ENCODE measurements at places on chromosomes 2 and 18. TPM values are rescaled to one million over a fixed set of nuclear protein-coding genes. Genes with fewer than 3 reads are reported as not detected.

- peaks cover 4% of the 10 kb centered on the region for H3K4me1 ChIP-seq
- H3K36me3 ChIP-seq: peaks cover 50% of the 10 kb centered on the region
- H3K27me3 ChIP-seq: no peaks in the 10 kb centered on the region
- no peak for DNase-seq
Measured at GRCh38 chr2:117997872-117998454, 15.9 kb downstream of the CCDC93 start.

LRATD1 gene
- not detected for total RNA-seq

DNA sequence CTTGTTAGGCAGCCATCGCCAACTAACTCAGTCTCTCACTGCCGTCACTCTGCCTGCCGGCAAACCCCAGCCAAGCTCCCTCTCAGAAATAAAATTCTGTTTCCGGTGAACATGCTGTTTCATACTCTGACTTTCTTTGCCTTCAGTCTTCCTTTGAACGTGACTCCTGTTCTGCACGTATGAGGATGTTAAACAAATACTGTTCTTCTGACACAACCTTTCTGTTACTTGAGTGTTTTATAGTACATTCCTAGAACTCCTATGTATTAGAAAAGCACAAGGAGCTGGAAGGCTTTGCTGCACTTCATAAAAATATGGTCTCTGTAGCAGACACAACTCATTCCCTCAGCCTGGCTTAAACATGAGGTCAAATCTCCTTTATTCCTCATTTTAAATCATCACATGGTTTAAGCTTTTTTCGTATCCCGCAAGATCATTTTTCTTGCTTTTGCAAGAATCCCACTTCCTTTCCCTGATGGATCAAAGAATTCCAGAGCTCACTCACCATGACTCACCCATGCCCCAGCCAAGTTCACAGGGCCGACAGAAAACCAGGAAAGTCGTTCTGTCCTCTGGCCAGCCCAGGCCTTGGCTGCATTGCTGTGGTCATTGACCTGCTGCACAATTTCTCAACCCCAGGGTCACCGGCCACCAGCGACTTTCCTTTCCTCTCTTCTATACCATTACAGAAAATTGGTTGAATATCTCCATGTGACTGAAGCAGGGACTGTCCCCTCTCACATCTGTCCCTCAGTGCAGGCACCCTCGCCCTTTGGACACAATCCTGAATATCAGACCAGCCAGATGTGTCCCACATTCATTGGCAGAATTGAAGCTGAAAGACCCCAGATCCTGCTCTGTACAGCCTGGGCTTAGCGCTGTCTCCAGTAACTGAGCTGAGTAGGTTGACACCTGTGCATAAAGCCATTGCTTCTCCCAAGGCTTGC lies 183.1 kb upstream of the ARL4C start:
- no peak overlapping the region for H3K27ac ChIP-seq
- H3K4me1 ChIP-seq: peaks cover 2% of the 10 kb centered on the region
- no peaks in the 10 kb centered on the region for H3K27me3 ChIP-seq
- no peak for DNase-seq

DNA sequence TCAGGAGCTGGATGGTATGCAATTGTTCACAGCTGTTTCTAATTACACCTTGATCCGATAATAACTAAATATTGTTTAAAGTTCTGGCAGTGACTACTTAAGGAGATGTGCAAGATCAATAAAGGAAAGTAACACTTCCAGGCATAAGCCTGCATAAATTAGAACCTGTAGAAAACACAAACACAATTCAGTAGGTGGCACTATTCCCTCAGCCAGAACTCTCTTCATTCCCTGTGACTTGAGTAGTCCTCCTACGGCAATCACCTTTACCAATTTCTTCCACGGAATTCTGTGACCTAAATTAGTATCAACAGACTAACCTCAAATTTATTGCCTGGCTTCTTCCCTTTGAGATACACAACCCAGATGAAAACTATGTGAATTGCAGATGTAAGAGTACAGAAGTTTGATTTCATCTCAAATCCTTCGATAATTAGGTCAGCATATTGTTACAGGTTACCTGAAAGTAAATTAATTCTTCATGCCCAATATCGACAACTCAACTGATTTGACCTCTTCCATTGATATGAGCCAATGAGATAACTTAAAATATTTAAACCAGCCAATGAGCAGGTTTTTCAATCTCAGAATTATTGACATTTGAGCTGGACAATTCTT lies 137.8 kb downstream of the PID1 start:
- H3K4me1 ChIP-seq: no peaks in the 10 kb centered on the region
- H3K36me3 ChIP-seq: no peaks in the 10 kb centered on the region
- H3K27ac ChIP-seq: no peak overlapping the region
- H3K27me3 ChIP-seq: no peaks in the 10 kb centered on the region

PLEKHA3 gene
- total RNA-seq: 40.6 TPM

DNA sequence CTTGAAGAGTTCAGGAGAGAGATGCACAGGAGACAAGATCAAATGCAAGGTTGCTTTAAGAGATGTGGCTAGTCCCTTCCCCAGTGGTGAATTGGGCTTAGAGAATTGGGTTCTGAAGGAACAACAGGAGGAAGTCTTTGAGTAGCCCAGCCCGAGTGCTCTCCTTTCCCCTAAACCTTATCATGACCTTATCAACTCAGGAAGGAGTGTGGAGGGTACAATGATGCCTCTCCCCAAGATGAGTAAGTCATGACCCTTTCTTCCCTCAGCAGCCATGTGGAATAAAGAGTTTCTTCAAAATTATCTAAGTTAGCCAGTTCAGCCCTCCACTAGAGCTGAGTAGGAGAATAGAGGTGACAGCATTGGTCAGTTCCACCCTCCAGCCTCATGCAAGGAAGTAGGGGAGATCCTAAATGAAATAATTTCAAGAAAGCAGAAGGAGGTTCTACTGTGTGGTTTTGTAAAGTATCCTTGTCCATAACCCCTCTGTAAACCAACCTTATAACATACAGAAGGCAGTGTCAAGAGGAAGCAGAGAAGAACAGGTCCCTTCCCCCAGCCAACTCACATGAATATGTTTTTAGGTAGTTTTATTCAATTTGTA lies 88.4 kb downstream of the ARHGAP15 start:
- H3K4me1 ChIP-seq: peaks cover 42% of the 10 kb centered on the region
- no peak overlapping the region for H3K4me3 ChIP-seq
- H3K36me3 ChIP-seq: peaks cover 20% of the 10 kb centered on the region
- DNase-seq: no peak

KIAA2012 gene
- not detected for total RNA-seq

GRCh38 chr2:159090514-159091201 lies 122.2 kb downstream of the TANC1 start:
- H3K36me3 ChIP-seq: peaks cover under 1% of the 10 kb centered on the region
- H3K4me1 ChIP-seq: peaks cover 54% of the 10 kb centered on the region
- H3K4me3 ChIP-seq: peak overlapping the region; percentile 70
- DNase-seq: no peak
- H3K27me3 ChIP-seq: no peaks in the 10 kb centered on the region
- peak overlapping the region; percentile 50 for H3K27ac ChIP-seq

- H3K4me1 ChIP-seq: no peaks in the 10 kb centered on the region
- H3K27me3 ChIP-seq: no peaks in the 10 kb centered on the region
- DNase-seq: no peak
- H3K4me3 ChIP-seq: no peak overlapping the region
Measured at GRCh38 chr2:157692768-157693167, 64.1 kb upstream of the ACVR1C start.

GPR148 gene
- not detected for total RNA-seq

DNA sequence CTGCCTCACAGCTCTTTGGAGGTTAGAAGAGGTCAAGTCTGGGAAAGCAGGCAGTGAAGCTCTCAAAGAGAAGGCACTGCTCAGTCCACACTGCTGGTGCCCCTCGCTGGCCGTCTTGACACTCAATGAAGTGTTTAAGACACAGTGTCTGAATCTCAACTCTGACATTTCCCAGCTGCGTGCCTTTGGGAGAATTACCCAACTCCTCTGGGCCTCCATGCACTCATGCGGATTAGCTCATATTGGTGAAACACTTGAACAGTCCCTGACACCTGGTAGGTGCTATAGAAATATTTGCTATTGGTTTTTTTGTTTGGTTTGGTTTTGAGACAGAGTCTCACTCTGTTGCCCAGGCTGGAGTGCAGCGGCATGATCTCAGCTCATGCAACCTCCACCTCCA lies 281.0 kb downstream of the SRBD1 start:
- no peaks in the 10 kb centered on the region for H3K4me1 ChIP-seq
- DNase-seq: no peak
- H3K4me3 ChIP-seq: no peak overlapping the region
- no peaks in the 10 kb centered on the region for H3K27me3 ChIP-seq
- H3K27ac ChIP-seq: no peak overlapping the region

CHRNG gene
- not detected for total RNA-seq

DNA sequence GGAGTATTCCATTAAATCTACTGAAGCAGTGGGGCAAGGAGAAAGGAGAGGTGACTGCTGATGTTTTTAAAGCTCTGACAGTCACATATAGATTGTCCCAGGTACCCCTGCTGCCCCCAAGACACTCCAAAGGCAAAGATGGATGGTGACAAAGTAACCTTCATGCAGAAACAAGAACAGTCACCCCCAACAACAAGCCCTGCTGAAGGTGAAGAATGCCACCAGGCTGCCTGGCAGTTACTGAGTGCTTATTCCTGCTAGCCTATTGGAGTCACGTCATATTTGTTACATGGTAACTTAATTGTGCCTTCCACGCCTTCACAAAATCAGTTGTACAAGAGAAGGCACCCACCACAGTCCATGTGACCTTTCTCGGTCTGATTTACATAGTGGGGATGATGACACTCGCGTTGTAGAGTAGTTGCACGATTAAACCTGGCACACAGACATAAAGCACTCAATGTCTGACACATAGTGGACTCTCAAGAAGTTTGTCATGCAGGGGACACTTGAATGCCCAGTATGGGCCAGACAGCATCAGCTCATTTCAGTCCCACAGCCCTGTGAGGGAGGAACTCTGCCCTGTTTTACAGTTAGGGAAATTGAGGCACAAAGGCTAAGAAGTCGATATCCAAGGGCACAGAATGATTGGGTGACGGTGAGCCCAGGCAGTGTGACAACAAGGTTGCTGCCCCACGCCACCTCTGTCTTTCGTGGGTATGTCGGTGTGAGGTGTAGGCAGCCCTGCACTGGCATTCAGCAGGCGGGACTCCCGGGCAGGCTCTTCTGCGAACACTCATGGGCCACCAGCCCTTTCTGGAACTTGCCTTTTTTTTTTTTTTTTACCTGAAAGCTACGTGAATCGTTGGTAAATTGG lies 62.7 kb downstream of the ZCCHC2 start:
- H3K27ac ChIP-seq: peak overlapping the region; percentile 40
- H3K27me3 ChIP-seq: no peaks in the 10 kb centered on the region
- H3K4me1 ChIP-seq: peaks cover 33% of the 10 kb centered on the region
- no peak overlapping the region for H3K4me3 ChIP-seq

ZNF804A gene
- total RNA-seq: not detected

RMND5A gene
- 40.7 TPM for total RNA-seq

GRCh38 chr2:25688236-25688635 lies 14.9 kb upstream of the DTNB start:
- H3K4me3 ChIP-seq: no peak overlapping the region
- H3K4me1 ChIP-seq: no peaks in the 10 kb centered on the region
- no peaks in the 10 kb centered on the region for H3K36me3 ChIP-seq
- no peak for DNase-seq
- H3K27me3 ChIP-seq: no peaks in the 10 kb centered on the region

DNA sequence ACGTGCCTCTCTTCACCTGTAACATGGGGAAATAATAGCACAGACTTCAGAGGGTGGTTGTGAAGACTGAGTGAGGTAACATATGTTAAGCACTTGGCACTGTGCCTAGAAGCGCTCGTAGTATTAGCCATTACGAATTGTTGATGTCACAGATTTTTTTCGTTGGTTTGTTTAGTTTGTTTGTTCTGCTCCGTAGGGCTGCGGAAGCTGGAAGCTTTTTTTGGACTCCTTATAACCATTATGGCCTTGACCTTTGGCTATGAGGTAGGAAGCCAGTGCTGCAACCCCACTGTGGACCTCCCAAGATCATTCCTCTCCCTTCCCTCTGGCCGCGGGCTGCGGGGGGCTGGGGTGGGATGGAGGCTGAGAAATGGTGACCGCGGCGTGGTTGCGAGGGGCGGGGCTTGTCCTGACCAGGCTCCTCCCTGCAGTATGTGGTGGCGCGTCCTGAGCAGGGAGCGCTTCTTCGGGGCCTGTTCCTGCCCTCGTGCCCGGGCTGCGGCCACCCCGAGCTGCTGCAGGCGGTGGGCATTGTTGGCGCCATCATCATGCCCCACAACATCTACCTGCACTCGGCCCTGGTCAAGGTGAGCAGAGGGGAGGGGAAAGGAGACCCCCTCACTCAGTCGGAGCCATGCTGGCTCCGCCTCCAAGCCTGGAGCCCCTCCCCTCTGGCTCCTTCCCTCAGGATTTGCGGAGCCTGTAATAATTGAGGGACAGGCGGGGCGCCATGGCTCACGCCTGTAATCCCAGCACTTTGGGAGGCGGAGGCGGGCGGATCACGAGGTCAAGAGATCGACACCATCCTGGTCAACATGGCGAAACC lies 5.5 kb downstream of the SLC11A1 start:
- H3K27ac ChIP-seq: no peak overlapping the region
- peaks cover 2% of the 10 kb centered on the region for H3K27me3 ChIP-seq
- H3K36me3 ChIP-seq: no peaks in the 10 kb centered on the region
- H3K4me1 ChIP-seq: peaks cover 2% of the 10 kb centered on the region
- H3K4me3 ChIP-seq: peak overlapping the region; percentile 73

- H3K27ac ChIP-seq: no peak overlapping the region
- no peaks in the 10 kb centered on the region for H3K27me3 ChIP-seq
- no peaks in the 10 kb centered on the region for H3K4me1 ChIP-seq
- no peak for DNase-seq
- no peak overlapping the region for H3K4me3 ChIP-seq
- H3K36me3 ChIP-seq: peaks cover 87% of the 10 kb centered on the region
Measured at GRCh38 chr2:9440058-9440727, 16.7 kb downstream of the CPSF3 start.

GRCh38 chr2:124560592-124561112 lies 535.6 kb downstream of the CNTNAP5 start:
- no peaks in the 10 kb centered on the region for H3K4me1 ChIP-seq
- no peaks in the 10 kb centered on the region for H3K27me3 ChIP-seq
- no peak overlapping the region for H3K27ac ChIP-seq
- H3K36me3 ChIP-seq: no peaks in the 10 kb centered on the region

- no peaks in the 10 kb centered on the region for H3K4me1 ChIP-seq
- DNase-seq: no peak
- no peak overlapping the region for H3K27ac ChIP-seq
- H3K27me3 ChIP-seq: peaks cover 10% of the 10 kb centered on the region
- no peaks in the 10 kb centered on the region for H3K36me3 ChIP-seq
- H3K4me3 ChIP-seq: no peak overlapping the region
Measured at GRCh38 chr2:153145470-153145978, 333.0 kb downstream of the RPRM start.

GRCh38 chr18:26304511-26304910 lies 78.3 kb downstream of the TAF4B start:
- H3K36me3 ChIP-seq: no peaks in the 10 kb centered on the region
- H3K4me3 ChIP-seq: no peak overlapping the region
- H3K27ac ChIP-seq: no peak overlapping the region
- no peaks in the 10 kb centered on the region for H3K4me1 ChIP-seq
- H3K27me3 ChIP-seq: no peaks in the 10 kb centered on the region

SCN1A gene
- not detected for total RNA-seq
